ENCODE measurements at places on chromosomes 7 and 10. TPM values are rescaled to one million over a fixed set of nuclear protein-coding genes. Genes with fewer than 3 reads are reported as not detected.

SPDYE8 gene
- not detected for polyA plus RNA-seq

KLF14 gene
- polyA plus RNA-seq: 0.09 TPM

NOS3 gene
- polyA plus RNA-seq: 6.0 TPM

CLRN3 gene
- polyA plus RNA-seq: 0.56 TPM

GRM8 gene
- 0.89 TPM for polyA plus RNA-seq

LRRD1 gene
- polyA plus RNA-seq: not detected

SLC25A28 gene
- 88.7 TPM for polyA plus RNA-seq

HOXA4 gene
- polyA plus RNA-seq: 1.9 TPM

PNLIPRP1 gene
- 6,957 TPM for polyA plus RNA-seq

GCK gene
- 18.2 TPM for polyA plus RNA-seq
